ENCODE measurements at places on chromosomes 4 and X.

DNA sequence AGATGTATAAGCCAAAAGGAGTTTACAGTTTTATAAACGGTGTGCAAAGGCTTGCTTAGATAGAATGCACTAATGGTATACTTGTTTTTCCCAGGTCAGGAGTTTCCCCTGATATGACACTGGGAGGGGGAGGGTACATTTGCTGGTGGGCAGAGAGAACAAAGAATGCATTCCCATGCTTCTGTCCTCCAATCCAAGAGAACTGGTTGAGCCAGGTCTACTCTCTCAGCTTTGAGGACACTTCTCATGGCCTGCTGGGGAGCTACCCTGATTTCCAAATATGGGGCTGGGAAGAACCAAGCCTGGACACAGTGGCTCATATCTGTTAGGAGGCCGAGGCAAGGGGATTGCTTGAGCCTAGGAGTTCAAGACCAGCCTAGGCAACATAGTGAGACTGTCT is 3.3 kb upstream of the GPC4 start:
- H3K36me3 ChIP-seq: no peaks in the 10 kb centered on the region
- no peak overlapping the region for H3K4me3 ChIP-seq
- no peaks in the 10 kb centered on the region for H3K27me3 ChIP-seq
- no peak for DNase-seq
- H3K4me1 ChIP-seq: peaks cover 9% of the 10 kb centered on the region

- H3K4me3 ChIP-seq: no peak overlapping the region
- DNase-seq: no peak
- no peak overlapping the region for H3K27ac ChIP-seq
These were observed 21.4 kb upstream of the FAM9B start for GRCh38 chrX:9055354-9055753.

DNA sequence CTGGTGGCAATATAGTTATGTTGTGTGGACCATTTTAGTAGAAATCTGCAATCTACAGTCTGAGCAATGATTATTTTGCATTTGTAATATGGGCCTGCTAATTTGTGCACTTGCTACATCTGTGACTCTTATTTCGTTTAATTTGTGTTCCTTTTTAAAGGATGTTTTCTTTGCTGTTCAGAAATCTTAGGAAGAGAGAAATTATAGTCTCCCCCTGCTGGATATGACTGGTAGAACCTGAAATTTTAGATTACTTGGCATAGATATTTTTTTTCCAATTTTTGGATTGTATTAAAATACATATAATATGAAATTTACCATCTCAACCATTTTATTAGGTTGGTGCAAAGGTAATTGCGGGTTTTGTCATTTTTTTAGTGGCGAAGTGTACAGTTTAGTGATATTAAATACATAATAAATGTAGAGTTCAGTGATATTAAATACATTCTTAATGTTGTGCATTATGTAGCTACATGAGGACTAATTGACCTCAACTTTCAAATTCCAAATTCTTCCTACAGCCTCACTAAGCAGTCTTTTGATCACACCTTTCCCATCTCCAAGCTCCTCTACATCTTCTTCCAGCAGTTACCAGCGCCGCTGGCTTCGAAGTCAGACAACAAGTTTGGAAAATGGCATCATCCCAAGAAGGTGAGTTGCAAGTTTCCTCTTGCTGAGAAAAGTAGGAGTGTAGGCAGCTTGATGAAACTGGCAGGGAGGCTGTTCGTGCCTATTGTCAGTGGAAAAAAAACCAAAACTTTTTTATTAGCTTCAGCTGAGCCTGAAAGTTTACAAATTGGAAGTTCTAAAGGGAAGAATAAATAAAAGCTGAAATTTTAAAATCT is 82.2 kb downstream of the FNIP2 start:
- no peak for DNase-seq
- H3K4me1 ChIP-seq: peaks cover 10% of the 10 kb centered on the region
- no peak overlapping the region for H3K4me3 ChIP-seq

DNA sequence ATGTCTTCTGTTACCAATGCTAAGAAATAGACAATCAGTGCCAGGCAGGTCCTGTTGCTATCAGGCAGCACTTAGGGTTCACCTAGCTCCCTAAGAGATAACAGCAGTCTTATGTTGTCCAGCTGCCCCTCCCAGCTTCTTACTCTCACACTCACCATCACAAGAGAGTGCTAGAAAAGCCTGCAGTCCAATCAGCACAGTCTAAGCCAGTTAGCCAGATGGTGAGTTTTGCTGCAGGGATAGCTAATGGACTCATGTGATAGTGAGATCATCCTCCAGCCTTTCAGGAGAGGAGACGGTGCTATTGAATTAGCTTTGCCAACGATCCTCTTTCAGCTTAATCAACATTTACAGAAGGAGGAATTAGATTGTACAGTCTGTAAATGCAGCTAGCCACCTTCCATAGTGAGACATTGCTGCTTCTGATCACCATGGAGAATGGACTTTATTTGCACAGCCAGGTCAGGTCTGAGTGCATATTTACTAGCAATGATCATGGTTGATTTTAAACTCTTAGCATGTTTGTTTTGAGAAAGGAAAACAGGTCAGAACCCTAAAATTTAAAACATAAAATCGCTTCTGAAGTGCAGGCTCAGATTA is 438.3 kb downstream of the CENPC start:
- H3K27me3 ChIP-seq: no peaks in the 10 kb centered on the region
- no peak overlapping the region for H3K4me3 ChIP-seq
- H3K36me3 ChIP-seq: no peaks in the 10 kb centered on the region
- H3K27ac ChIP-seq: no peak overlapping the region

All from body of pancreas (tissue), 4 donors.